ENCODE measurements at places on chromosomes 6 and 20.

DNA sequence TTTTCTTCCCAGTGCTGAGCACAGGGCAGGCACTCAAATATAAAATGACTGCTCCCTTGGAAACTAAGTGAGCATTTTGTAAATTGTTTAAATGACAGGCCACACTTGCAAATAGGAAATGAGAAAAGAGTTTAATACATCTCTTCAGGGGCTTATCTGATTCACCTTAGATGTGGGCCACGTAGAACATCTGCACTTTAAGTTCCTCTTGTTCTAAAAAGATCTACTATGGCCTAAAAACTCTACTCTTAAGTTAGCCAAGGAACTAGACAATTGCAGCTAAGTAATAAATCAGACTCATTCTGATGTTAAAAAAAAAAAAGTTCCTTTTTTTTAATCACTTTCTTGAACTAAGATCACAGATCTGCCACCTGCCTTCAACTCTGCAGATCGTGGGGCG, 126.3 kb downstream of the KIF16B start:
- DNase-seq: no peak

DNA sequence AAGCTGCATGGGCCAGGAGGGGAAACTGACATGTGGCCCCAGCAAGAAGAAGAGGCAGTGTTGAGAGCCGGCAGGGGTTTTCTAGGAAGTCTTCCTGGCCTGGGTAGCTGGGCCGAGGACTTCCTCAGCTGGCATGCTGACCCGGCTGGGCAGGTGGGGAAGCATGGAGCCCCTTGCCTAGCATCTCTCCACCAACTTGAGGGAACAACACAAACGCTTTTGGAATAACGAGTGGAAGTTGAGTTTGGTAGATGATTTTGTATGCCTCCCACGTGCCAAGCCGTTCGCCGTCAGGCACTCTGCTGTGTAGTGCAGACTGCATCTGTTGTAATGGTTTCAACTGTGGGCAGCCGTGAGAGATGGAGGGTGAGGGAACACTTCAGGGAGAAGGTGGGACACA, 7.3 kb downstream of the TMEM181 start:
- DNase-seq: no peak

- no peak for DNase-seq
These were observed 15.4 kb downstream of the GCLC start for GRCh38 chr6:53529324-53530036.

DNA sequence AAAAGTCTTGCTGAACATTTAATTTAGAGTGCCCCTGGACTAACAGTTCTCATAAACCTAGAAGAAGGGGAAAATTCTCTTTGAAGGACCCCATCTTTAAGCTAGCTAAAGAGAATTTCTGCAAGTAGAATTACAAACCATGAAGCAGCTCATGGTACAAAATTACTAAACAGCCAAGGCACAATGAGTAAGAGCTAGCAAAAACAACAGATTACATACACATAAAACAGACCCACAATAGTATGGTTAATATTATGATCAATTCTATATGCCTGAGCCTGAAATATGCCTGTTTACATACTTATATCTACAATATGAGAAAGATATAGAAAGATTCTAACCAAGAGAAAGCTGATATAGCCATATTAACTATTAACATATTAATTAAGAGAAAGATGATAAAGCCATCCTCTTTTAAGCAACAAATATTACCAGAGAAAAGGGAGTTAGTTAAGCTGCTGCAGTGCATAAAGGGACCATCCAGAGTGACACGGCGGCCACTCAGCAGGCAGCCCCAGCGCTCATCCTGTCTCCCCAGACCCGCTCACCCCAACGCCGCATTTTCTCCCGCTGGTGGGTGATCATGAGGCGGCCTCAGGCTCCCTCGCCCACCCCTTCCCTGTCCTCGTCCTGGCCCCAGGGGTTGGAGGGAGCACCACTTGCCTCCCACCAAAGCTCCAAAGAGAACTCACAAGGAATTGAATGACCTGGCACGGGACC, 98.4 kb upstream of the CARMIL1 start:
- DNase-seq: no peak

GRCh38 chr6:20791074-20791473, 256.8 kb downstream of the CDKAL1 start:
- no peak for DNase-seq

- DNase-seq: no peak
These were observed 63.0 kb upstream of the TOP1 start for GRCh38 chr20:40965671-40966070.

GRCh38 chr6:72741083-72741482, 119.2 kb downstream of the KCNQ5 start:
- DNase-seq: no peak

GRCh38 chr20:38692436-38693411, 31.6 kb upstream of the SLC32A1 start:
- DNase-seq: no peak

DNA sequence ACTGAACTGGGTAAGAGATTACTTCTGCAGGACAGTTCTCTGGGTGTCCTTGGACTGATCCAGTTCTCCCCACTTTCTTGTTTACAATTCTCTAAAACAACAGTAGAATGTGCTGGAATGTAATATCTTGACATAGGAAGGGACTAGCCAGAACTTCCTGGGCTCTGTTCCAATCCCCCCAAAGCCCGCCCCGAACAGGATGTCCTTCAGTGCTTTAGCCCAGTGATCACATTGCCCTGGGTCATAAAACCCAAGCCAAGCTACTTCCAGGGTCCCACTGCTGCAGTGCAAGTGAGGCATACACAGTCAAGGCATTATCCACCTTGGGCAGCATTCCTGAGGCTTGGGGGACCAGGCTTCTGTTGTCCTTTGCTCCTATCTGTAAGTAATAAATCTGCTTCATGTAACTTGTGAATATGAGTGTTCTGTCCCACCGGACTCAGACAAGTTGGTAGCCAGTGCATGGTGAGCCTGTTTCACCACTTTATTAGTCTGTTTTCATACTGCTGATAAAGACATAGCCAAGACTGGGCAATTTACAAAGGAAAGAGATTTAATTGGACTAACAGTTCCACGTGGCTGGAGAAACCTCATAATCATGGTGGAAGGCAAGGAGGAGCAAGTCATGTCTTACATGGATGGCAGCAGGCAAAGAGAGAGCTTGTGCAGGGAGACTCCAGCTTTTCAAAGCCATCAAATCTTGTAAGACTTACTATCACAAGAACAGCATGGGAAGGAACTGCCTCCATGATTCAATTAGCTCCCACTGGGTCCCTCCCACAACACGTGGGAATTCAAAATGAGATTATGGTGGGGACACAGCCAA, 23.5 kb downstream of the FITM2 start:
- DNase-seq: no peak
